ENCODE measurements at places on chromosomes 2 and 18.

DNA sequence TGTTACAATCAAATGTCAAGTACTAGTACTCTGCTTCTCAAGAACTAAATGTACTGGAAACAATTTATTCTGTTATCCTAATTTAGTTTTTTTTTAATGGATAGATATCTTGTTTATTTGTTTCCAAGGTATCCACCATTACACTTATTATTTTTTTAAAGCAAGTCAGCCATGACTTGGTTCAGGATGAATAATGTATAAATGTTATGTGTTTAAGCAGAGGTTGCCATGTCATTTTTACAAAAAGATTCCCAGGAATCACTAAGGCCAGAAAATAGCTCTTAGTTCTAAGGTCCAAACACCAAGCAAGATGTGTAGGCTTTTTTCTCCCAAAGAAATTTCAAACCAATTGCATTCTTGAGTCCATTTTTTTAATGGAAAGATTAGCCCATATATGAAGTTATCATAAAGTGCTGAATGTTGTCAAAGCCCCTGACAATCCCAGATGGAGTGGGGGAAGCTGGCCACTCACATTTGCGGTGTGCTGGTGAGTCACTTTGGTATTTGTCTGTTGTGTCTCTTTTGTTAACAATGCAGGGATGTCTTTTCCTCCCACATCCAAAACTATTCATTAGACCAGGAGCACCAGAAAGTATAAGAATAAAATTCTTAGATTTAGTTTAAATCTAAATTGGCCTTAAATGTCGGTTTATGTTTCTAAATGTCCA, 158.9 kb downstream of the COL6A3 start:
- DNase-seq = no peak

GRCh38 chr2:183011743-183012142, 26.5 kb downstream of the NCKAP1 start:
- no peak for DNase-seq

DNA sequence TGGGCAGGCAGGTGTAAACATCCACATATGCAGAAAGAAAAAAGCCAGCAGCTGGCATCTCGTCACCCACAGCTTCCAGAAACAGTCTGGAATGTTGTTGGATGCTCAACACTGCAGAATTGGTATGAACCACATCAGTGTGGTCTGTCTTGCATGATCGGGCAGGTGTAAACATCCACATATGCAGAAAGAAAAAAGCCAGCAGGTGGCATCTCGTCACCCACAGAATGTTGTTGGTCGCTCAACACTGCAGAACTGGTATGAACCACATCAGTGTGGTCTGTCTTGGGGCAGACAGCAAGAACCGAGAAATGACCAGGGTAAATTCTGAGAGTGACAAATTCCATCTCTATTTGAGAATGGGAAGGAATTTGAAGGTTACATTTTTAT, 39.6 kb downstream of the DOCK10 start:
- no peak for DNase-seq

- DNase-seq = no peak
Observed at GRCh38 chr2:111143107-111143842, 22.6 kb downstream of the BCL2L11 start.

GRCh38 chr2:159904959-159905305, 106.9 kb upstream of the CD302 start:
- DNase-seq = no peak

DNA sequence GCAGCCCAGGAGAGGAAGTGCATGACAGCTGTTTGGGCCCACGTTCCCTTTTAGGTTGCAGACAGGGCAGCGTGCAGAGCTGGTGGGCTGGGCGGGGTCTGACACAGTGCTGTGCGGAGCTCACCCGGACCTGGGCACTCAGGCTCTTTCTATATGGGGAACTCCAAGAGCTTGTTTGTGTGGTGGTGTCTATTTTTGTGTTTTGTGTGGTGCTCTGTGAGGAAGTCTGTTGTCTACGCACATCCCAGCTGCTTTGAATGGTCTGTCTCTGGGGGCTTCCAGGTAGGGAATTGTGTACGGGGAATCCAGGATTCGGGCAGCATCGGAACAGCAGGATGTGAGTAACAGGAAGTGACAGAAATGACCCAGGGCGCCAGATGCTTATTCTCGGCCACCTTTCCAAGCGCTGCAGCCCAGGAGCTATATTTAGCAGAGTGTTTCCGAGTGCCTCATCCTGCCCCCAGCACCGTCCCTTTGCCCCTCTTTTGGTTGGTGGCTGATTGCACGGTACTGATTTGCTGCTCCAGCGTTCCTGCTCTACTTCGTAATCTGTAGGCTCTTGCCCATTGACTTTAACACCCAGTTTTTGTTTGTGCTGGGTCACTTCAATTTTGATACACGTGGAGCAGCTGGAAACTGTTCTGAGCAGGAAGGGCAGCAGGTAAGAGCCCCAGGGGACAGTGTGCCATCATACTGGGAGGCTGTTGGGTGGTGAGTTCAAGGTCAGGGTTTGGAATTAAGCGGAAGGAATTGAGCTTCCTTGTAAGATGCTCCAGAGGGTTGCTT, 64.7 kb downstream of the DGKD start:
- peak; percentile 38 for DNase-seq

GRCh38 chr18:49531678-49532153, 30.1 kb upstream of the LIPG start:
- DNase-seq = no peak

GRCh38 chr2:32663864-32664263, 36.0 kb downstream of the TTC27 start:
- DNase-seq = no peak

GRCh38 chr2:41414486-41415230, 633.2 kb upstream of the PKDCC start:
- no peak for DNase-seq

GRCh38 chr2:238238766-238239542, 884 bp downstream of the HES6 start:
- DNase-seq = peak; percentile 39

GRCh38 chr2:953975-954686, 3.5 kb downstream of the SNTG2 start:
- no peak for DNase-seq

- DNase-seq = no peak
Observed at GRCh38 chr2:233996461-233996860, 54.0 kb upstream of the SPP2 start.

- DNase-seq = no peak
Observed at GRCh38 chr18:56825321-56825720, 174.2 kb downstream of the WDR7 start.

GRCh38 chr2:71792926-71793761, 339.8 kb downstream of the DYSF start:
- no peak for DNase-seq

- DNase-seq = no peak
Observed at GRCh38 chr2:30325600-30326328, 94.4 kb downstream of the LBH start.

Measured in central memory CD4-positive, alpha-beta T cell (primary cell).